ENCODE measurements at places on chromosomes 3 and 15.

DNA sequence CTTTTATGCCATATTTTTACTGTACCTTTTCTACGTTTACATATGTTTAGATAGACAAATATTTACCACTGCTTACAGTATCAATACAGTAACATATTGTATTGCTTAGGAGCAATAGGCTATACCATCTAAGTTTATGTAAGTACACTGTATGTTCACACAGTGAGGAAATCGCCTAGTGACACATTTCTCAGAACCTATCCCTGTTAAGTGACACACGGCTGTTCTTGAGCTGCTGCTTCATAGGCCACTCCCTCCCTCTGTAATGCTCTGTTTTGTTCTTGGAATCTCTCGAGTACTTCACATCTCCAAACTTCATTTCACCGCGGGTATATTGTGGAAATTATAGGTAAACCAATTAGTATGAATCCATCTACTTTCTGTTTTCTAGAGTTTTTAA is 13.4 kb upstream of the SELENOT start:
- no peak for DNase-seq

- no peak for DNase-seq
Observed at GRCh38 chr3:126394977-126395321, 240 bp downstream of the CFAP100 start.

DNA sequence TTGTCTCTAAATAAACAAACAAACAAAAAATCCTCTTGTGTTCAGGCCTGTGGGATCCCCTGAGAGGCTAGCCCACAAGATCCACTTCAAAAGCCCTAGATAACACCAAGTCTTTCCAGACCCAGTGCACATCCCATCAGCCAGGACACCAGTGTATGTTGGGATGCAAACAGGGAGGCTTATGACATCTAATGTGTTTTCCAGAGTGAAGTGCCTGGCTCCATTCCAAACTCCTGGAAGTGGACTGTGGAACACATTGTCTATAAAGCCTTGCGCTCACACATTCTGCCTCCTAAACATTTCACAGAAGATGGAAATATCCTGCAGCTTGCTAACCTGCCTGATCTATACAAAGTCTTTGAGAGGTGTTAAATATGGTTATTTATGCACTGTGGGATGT is 57.0 kb downstream of the MLH1 start:
- DNase-seq, result no peak

DNA sequence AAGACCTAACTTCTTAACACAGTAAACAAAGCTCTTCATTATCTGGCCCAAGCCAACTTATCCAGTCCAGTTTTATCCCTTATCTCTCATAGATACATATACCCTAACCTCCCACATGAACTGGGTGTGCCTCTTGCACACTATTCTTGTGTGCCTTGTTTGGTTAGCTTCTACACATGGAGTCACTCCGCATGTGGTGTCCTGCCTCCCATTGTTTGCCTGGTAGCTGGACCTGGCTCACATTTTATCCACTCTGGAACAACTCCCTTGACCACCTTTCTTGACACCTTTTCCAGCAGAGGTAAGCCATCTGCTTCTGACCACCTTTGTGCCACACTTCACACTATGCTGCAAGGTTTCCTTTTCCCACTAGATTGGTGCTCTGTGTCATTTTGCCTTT is 15.2 kb downstream of the TIPARP start:
- DNase-seq, result no peak

GRCh38 chr15:100131321-100132224 is 210.2 kb downstream of the ADAMTS17 start:
- DNase-seq, result no peak

- DNase-seq, result no peak
Observed at GRCh38 chr3:71022551-71023335, 560.8 kb downstream of the FOXP1 start.

GRCh38 chr15:98322581-98322980 is 325.8 kb upstream of the IGF1R start:
- no peak for DNase-seq

DNA sequence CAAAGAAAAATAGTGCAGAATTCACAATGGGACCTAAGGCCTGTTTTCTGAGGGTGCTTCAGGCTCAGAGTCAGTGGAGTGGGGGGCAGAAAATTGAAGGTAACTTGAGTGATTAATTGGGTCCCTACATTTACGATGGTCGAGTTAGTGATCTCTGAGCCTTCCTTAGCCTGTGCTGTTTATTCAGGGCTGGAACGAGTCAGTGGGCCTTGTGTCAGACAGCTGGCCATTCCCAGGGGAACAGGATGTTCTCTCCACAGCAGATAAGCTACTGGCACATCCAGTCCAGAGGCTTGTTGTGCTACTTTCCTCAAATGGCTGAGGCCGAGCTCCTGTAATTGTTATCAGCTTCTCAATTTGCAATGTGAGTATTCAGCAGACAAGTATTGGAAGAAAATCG is 29.2 kb upstream of the CNTN3 start:
- DNase-seq, result no peak

DNA sequence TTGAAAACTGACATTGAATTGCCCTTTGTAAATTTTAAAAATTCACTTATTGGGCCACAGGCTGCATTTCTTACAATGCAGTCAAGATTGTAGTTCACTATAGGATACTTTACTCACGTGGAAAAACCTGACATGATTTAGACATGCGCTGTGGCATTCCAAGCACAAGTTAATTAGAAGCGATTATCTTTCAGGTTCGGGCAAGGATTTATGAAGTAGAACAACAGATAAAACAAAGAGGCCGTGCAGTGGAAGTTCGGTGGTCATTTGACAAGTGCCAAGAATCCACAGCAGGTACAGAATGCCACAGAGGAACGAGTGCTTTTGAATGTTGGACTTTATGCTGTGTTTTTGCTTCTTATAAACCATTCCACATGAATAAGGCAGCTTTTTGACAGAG is 37.8 kb downstream of the GPR171 start:
- DNase-seq, result no peak

- DNase-seq, result no peak
Observed at GRCh38 chr3:23288286-23288685, 85.2 kb downstream of the UBE2E2 start.

- DNase-seq, result no peak
Observed at GRCh38 chr3:119401069-119401468, 62.3 kb downstream of the TMEM39A start.

- DNase-seq, result no peak
Observed at GRCh38 chr3:27699067-27699466, 23.1 kb downstream of the EOMES start.

GRCh38 chr3:162602619-162603018 is 1106.0 kb downstream of the OTOL1 start:
- no peak for DNase-seq

DNA sequence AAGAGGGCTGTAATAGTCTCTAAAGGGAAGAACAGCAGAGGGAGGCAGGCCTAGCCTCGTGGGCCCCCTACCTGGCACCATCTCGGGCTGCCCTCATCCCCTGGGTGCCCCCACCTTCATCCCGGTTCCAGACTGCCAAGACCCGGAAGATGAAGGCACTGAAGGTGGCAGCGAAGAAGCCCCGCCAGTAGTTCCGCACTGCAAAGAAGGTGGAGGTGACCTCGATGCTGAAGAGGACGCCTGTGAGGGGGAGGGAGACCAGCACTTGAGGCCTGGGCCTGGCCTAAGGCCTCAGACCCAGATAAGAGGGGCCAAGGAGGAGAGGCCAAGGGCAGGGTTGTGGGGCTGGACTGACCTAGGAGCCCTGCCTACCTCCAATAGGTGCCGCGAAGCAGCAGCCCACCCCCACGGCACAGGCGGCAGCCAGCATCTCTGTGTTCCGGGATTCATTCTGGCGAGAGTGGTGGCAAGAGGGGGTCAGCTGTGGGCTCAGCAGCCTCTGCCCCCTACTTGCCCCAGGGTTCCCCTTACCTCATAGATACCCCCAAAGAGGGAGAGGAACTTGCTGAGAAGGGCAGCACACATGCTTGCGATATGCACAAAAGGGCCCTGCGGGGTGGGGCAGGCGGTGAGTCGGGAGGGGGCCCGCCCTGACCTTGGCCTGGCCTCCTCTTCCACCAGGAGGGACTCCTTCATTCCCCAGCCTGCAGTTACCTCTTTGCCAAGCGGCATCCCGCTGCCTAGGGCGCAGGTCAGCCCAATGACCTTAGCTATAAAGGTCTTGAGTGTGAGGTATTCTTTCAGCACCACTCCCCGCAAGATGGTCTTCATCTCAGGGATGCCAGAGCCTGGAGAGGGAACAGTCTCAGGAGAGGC is 3.9 kb downstream of the CLCN2 start:
- no peak for DNase-seq

DNA sequence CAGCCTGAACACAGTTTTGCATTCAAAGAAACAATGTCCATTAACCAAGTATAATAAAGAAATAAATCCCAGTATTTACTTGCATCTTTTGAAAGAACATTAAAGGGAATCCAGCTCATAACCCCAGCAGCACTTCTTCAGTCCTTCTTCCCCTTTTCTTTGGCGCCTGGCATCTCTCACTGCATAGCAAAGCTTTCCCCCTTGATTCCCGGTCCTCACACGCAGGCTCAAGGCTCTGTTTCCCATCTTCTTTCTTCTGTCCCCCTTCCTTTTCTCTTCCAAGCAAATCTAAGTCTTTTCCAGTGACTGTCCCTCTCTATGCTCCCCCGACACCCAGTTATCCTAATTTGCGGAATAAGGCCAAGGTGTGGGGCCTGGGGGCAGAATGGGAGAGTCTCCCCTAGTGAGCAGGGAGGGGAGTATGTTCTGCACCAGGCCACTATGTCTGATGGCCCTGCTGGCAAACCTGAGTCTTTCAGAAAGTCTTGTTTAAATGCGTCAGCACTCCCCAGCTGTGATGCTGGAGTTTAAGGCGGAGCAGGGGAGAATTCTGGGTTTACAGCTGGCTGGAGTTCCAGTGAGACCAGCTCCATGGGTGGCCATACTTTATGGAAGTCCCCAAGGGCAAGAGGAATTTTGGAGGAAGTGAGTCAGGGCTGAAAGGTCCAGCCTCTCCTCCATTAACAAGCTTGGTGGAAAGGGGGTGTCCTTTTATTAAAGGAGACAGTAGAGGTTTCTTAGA is 42.1 kb downstream of the GOLGA6A start:
- no peak for DNase-seq

DNA sequence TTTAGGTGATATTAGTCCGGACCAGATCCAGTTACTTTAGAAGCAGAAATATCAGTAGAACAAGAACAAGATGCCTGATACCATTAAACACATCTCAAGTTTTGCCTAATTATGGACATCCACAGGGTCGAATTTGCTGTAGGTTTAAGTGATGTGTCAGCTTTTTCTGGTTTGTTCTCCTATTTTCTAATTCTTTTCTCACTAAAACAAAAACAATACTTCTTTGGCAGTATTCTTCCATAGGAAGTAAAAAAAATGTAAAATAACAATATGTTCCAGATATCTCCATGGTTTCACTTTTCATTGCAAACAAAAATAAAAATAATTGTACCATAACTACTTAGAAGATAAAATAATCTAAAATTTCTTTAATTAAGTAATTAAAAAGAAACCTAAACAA is 265.7 kb downstream of the SHOX2 start:
- no peak for DNase-seq

DNA sequence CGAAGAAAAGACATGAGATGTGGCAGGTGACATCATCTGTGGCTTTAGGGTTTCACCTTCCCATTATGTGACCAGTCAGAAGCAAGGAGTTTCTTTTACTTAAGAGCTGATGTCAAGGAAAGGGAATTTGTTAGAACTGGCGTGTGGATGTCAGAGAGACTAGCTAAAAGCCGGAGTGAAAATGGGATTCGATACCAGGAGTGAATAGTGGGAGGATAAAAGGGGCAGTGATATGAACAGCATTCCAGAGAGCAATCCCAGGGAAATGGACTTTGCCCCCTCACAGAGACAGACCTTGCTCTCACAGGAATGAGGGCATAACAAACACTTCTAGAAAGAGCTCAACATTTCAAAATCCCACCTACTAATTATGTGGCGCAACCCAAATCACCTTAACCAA is 5.9 kb upstream of the FMN1 start:
- no peak for DNase-seq

- no peak for DNase-seq
Observed at GRCh38 chr3:175392653-175393052, 533.5 kb downstream of the NAALADL2 start.
